ENCODE measurements at places on chromosomes 11 and 22.

DNA sequence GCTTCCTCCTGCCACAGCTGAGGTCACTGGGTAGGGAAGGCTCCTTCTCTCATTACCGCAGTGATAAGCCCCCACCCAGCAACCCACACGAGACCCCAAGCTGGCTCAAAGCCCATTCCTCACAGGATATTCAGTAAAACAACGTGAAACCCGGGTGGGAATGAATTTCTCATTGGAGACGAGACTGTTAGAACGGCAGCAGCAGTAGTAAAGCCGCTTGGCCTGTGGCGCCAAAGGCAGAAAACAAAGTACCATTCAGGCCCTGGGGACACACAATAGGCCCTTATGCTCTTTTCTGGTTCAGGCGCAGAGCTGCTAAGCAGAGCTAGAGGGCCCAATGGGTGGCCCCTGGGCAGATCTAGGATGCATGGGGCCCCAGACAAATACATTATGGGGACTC is 45.3 kb downstream of the PC start:
- DNase-seq = no peak

DNA sequence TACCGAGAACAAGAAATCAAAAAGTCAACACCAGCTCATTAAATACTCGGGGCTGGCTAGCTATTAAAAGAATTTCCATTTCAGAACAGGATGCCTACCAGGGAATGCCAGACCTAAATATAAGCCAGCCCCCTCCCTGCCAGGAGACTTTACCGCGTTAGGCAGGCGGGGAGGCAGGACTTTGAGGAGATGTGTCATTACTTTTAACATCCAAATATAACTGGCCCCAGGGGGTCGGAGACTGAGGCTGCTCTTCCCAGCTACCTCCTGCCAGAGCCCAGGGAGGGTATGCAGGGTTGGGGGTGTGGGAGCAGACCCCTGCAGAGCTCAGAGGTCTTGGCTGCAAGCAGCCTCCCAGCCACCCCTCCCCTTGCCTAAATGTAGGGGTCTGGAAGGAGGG is 183.5 kb downstream of the DSCAML1 start:
- no peak for DNase-seq

DNA sequence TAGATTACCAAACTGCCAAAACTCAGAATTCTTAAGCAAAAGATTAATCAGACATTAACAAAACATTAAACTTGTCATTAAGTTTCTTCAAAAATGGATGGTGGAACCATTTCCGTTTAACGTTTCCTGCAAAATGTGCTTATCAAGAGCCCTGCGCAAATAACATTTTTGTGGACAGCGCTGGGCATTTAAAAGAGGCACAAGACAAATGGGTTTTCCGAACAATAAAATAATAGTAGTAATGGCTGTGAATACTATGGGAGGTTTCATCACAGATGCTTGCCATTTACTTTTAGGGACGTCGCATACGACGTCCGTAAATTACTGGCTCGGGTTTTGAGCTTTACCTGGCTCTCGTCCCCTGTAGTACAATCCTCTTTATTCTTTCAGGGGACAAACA is 1.1 kb downstream of the NPAT start:
- no peak for DNase-seq

GRCh38 chr22:43796567-43796966 is 15.5 kb downstream of the EFCAB6 start:
- no peak for DNase-seq

DNA sequence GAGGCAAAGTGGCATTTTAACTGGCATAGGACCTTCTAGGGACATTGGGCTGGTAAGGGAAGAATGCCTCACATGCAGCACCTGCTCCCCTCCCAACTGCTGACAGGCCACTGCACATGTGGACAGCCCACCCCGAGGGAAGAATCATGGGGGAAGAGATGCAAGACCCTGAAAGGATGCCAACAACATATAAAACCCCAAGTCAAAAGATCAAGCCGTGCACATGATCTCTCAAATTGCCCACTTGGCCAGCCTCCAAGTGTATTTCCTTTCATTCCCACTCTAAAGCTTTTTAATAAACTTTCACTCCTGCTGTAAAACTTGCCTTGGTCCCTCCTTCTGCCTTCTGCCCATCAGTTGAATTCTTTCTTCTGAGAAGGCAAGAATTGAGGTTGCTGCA is 947.8 kb upstream of the CCDC90B start:
- no peak for DNase-seq

- DNase-seq = no peak
Observed at GRCh38 chr22:29625090-29625825, 21.8 kb downstream of the NF2 start.

Measured in stimulated activated CD8-positive, alpha-beta memory T cell treated with anti-CD3 and anti-CD28 coated beads, Interleukin-4, amount 100 ng/mL, for 4 hours (primary cell).